ENCODE measurements at places on chromosomes 4 and X. TPM values are rescaled to one million over a fixed set of nuclear protein-coding genes. Genes with fewer than 3 reads are reported as not detected.

GRCh38 chr4:80335226-80335553 lies 340 bp upstream of the CFAP299 start:
- no peak for DNase-seq

- peak; percentile 55 for DNase-seq
These were observed 107.4 kb upstream of the STOX2 start for GRCh38 chr4:183797445-183798300.

- no peak for DNase-seq
These were observed 521.1 kb downstream of the CCSER1 start for GRCh38 chr4:90648311-90648710.

GRCh38 chrX:134572816-134573682 lies 85.2 kb downstream of the PLAC1 start:
- no peak for DNase-seq

GRCh38 chrX:140180585-140180984 lies 215.3 kb upstream of the CXorf66 start:
- no peak for DNase-seq

GRCh38 chr4:66091786-66092185 lies 421.5 kb upstream of the EPHA5 start:
- DNase-seq, result no peak

DNA sequence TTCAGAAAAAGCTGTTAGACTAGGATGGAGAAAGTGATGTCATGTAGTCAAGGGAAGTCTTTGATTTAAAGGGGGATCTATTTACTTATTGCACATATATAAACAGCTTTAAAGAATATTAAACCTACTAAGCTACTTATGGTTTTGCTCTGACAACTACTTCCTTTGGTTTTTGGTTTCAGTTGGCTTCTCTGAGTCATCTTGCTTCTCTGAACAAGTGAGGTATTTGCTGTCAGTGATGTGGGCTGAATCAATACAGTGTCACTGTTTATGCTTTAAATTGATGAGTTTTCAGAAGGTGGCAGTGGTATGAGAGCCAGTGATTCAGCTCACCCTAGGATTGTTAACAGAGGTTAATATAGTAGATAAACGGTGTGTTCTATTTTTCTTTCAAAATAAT lies 75.1 kb downstream of the CEP44 start:
- DNase-seq, result no peak

- DNase-seq, result no peak
These were observed 74.8 kb downstream of the STARD8 start for GRCh38 chrX:68721991-68722860.

DNA sequence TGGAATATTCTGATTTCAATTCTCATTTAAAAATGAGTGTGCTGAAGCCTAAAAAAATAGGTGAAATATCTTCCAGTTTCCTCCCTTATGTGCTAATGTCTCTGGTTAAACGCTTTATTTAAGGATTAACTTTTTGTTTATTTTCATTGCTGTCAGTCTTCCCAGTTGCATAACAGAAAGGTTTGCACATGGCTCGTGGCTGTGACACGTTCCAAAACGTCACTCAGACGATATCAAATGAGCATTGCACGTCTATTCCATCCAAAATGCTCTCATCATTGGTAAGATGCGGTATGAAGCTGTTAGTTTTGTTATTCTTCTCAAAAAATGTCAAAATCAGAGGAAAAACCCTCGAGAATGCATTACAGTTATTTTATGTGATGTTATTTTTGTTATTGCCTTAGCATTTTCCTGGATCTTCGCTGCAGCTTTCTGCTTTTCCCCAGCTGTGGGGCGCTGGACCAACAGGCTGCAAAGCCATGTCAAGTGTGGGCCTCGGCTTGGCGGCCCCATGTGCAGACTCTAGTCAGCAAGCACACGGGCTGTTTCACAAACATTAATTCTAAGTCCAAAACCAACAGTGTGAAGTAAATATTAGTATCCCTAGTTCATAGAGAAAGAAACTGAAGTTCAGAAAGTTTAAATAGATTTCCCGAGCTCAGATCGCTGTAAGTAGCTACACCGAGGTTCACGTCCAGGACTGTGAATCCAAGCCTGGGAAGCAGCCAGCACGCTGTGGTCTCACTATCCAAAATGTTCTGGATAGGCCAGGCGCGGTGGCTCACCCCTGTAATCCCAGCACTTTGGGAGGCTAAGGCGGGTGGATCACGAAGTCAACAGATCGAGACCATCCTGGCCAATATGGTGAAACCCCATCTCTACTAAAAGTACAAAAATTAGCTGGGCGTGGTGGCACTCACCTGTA lies 793.4 kb upstream of the FRG1 start:
- DNase-seq, result peak; percentile 17

The LAS1L gene
- polyA plus RNA-seq, result 25.7 TPM

The GJB1 gene
- not detected for polyA plus RNA-seq

The PPARGC1A gene
- 9.4 TPM for polyA plus RNA-seq

The KLB gene
- polyA plus RNA-seq, result 0.05 TPM

The PABPC1L2B gene
- polyA plus RNA-seq, result not detected

The C4orf36 gene
- 0.27 TPM for polyA plus RNA-seq

The NUP62CL gene
- 0.85 TPM for polyA plus RNA-seq

Measured in muscle of leg (tissue), 16 donors.